ENCODE measurements at places on chromosomes 3 and 15.

GRCh38 chr15:69958496-69959084 lies 139.1 kb downstream of the TLE3 start:
- no peak for DNase-seq

DNA sequence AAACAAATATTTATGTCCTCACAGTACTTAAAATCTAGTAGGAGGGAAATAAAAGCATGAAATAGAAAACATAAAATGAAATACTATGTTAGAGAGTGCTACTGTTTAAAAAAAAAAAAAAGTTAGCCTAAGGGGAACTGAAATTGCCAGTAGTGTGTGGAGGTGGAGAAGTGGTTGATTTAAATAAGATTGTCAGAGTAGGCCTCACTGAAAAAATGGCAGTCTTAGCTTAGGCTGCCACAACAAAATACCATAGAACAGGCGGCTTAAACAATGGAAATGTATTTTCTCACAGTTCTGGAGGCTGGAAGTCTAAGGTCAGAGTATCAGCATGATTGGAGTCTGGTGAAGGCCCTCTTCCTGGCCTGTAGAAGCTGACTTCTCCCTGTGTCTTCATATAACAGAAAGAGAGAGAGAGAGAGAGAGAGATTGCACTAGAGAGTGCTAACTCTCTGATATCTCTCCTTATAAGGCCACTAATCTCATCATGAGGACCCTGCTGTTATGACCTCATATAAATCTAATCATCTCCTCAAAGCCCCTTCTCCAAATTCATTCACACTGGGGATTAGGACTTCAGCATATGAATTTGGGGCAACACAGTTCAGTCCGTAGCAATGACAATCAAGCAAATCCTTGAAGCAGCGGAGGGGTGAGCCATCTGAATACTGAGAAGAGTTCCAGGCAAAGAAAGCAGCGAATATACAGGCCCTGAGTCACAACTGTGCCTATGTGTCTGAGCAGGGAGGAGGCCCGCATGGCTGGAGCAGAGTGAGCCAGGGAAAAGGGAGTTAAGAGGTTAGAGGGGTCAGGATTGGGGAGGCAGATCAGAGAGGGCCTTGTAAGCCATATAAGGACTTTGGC lies 23.6 kb upstream of the LRRC34 start:
- no peak for DNase-seq

GRCh38 chr15:64000183-64000951 lies 45.9 kb downstream of the DAPK2 start:
- DNase-seq, result no peak

DNA sequence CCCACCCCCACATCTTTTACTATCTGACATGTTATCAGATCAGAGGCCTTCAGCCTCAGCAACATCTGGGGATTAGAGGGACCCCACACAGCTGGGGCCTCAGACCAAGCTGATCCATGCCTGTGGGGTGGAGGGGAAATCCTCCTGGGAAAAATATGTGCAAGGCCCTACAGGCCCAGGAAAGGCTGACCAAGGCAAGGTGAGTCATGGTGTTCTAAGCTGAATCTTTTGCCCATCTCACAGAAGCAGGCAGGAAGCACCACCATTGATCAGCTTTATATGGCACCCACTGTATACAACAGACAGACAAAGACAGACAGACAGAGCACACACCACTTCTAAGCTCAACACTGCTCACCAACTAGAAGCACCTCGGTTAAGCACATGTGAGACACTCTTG lies 12.4 kb upstream of the PARP6 start:
- no peak for DNase-seq

- no peak for DNase-seq
Measured at GRCh38 chr3:102037209-102037608, 187.9 kb downstream of the NFKBIZ start.

- DNase-seq, result no peak
Measured at GRCh38 chr3:68088216-68088615, 433.8 kb upstream of the SUCLG2 start.

Measured in NCI-H2081 treated with DMSO at 0.1 percent for 48 hours (cell line).